ENCODE measurements at places on chromosomes 1 and 21. TPM values are rescaled to one million over a fixed set of nuclear protein-coding genes. Genes with fewer than 3 reads are reported as not detected.
A peak's percentile ranks its signal among the peaks of the same experiment; 100 is the strongest.

GRCh38 chr1:92585831-92586230, 99.1 kb upstream of the GFI1 start:
- DNase-seq, result no peak

DNA sequence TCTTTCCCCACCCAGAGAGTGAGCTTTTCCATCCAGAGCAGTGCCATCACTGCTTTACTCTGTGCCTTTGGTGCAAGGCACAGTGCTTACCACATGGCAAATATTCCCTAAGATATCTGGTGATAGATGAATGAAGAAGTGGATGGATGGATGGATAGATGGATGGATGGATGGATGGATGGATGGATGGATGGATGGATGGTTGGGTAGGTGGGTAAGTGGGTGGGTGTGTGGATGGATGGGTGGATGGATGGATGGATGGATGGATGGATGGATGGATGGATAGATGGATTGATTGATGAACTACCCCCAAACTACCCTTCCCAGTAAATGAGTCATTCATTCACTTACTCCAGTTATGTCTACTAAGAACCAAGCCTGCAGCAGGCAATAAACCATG, 42.9 kb upstream of the SLC44A3 start:
- DNase-seq, result no peak

DNA sequence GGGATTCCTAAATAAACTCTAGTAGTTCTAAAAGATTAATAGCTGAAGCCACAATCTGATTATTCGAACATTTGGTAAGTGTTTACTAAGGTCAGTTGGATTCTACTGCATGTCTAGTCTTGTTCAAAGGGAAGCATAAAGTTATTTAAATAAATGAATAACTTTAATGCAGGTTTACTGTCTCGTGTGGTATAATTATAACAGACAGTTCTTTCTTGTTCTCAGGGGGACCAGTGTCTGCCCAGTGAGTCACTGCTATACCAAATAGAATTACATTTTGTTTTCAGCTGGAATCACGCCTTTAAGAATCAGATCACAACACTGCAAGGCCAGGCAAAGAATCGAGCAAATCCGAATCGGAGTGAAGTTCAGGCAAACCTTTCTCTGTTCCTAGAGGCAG, 45.1 kb downstream of the SMG7 start:
- DNase-seq, result no peak

GRCh38 chr1:5751163-5751540, 241.1 kb downstream of the NPHP4 start:
- DNase-seq, result no peak

GRCh38 chr1:44348061-44348485, 7.0 kb downstream of the ERI3 start:
- DNase-seq, result no peak

GRCh38 chr1:107450899-107451664, 310.2 kb downstream of the NTNG1 start:
- no peak for DNase-seq

- no peak for DNase-seq
These were observed 13.4 kb upstream of the PWP2 start for GRCh38 chr21:44093761-44094160.

DNA sequence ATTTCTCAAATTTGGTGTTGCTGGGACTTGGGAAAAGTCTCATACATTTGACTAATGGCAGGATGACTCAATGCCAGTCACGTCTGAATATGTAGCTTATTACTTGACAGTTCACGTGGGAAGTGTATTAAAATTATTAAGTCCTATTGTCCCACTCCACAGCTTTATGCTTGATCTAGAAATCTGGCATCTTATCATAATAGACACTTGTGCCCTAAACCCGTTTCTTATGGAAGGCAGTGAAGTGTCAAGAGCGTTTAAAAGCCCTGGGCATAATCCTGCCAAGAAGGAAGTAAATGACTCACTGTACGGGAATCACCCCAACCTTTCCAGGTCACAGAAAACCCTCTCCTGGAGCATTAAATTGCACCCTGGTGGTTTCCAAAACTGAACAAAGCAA, 207.4 kb downstream of the APP start:
- DNase-seq, result peak; percentile 95

DNA sequence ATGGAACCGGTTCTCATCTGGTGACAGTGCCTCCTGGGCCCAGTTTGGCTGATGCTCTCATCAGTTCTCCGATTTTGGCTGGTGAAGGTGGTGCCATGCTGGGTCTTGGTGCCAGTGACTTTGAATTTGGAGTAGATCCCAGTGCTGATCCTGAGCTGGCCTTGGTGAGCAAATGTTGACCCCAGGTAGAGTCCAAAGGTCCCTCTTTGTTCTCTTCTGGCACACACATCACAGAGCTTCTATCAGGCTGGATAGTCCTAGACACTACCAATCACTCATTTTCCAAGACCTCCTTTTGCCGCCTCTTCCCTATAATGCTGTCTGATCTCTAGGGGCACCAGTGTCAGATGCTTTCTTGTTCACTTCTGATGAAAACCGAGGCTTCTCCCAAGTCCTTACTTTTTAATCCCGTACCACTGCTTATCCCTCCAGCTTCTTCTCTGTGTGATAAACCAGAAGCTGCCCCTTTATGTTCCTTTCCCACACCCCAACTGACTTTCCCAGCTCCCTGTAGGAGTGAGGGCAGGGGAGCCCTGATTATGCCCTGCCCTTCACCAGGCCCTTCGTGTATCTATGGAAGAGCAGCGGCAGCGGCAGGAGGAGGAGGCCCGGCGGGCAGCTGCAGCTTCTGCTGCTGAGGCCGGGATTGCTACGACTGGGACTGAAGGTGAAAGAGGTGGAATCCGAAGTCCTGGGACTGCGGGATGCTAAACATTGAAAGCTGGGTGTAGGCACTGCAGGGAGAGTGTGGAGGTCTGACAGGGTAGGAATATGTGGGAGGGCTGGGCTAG, 11.1 kb downstream of the PSMD4 start:
- DNase-seq, result no peak

Gene SLC45A1
- polyA plus RNA-seq, result 1.7 TPM

Gene E2F2
- 1.1 TPM for polyA plus RNA-seq

Gene TLR5
- 0.25 TPM for polyA plus RNA-seq
